ENCODE measurements at places on chromosomes 4 and X. TPM values are rescaled to one million over a fixed set of nuclear protein-coding genes. Genes with fewer than 3 reads are reported as not detected.

The MAOA gene
- 184 TPM for total RNA-seq

The MAD2L1 gene
- total RNA-seq, result 2.6 TPM

The MMRN1 gene
- 2.4 TPM for total RNA-seq

The CSAG2 gene
- total RNA-seq, result not detected

The SERPINA7 gene
- not detected for total RNA-seq

The MGAT4D gene
- total RNA-seq, result not detected

The DIPK2B gene
- 12.8 TPM for total RNA-seq

The PABPC1L2B gene
- not detected for total RNA-seq

The INTU gene
- 0.65 TPM for total RNA-seq

The HAND2 gene
- total RNA-seq, result 2.4 TPM

The SPANXC gene
- not detected for total RNA-seq

The OGT gene
- 34.5 TPM for total RNA-seq

The POU4F2 gene
- total RNA-seq, result not detected

The CXCL10 gene
- 0.97 TPM for total RNA-seq

The SPP1 gene
- total RNA-seq, result 1.4 TPM

The ARR3 gene
- total RNA-seq, result not detected

The UCP1 gene
- total RNA-seq, result not detected

The CENPVL1 gene
- total RNA-seq, result not detected

The NXF2 gene
- total RNA-seq, result not detected

Data from gastrocnemius medialis (tissue), 4 donors.